ENCODE measurements at places on chromosomes 6 and 20.
A peak's percentile ranks its signal among the peaks of the same experiment; 100 is the strongest.

GRCh38 chr6:45473121-45473993 is 95.6 kb upstream of the SUPT3H start:
- no peak for DNase-seq

GRCh38 chr20:44056010-44056698 is 130.8 kb downstream of the JPH2 start:
- DNase-seq = peak; percentile 77

DNA sequence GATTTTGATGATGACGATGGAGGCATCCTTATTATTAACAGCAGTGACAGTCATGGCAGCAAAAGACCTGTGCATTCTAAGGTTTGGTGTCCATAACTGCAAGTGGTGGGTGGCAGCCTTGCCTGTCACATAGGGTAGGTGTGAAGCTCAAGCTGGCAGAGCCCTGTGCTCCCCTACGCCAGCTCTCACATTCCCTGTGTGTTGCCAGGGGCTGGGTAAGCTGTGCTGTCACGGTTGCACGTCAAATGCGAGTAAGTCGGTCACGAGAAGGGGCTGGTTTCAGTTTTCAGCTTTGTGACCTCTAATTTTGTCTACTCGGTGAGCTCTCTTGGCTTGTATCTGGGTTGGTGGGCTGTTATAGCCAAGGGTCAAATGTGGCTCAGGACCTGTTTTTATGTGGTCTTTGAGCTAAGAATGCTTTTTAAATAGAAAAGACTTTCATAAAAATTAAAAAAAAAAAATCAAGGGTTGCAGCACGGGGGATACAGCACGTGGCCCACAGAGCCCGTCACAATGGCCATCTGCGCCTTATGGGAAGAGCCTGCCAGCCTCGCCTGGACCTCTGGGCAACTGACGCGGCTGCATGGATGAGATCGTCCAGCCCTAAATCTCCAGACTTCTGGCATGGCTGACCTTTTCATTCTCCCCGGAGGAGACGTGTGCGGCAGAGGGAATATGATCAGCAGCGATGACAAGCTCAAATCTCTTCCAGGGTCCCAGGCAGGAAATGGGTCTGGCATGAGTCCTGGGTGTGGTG is 148.5 kb downstream of the PHACTR3 start:
- no peak for DNase-seq

DNA sequence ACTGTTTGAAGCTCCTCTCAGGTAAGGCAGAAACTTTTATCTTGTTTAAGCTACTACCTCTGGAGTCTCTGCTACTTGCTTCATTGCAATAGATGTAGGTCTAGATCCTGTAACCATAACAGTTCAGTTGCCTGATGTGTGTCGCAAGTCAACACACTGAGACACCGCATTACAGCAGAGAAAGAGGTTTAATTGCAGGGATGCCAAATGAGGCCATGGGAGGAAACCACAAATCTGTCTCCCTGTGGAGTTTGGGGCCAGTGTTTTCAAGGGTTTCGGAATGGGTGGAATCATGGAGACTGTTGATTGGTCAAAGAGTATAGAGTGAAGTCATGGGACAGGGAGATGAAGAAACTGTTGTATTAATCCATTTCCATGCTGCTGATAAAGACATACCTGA is 57.1 kb upstream of the RBM24 start:
- no peak for DNase-seq

- no peak for DNase-seq
These were observed 216.2 kb upstream of the PRDM1 start for GRCh38 chr6:105869835-105870440.

DNA sequence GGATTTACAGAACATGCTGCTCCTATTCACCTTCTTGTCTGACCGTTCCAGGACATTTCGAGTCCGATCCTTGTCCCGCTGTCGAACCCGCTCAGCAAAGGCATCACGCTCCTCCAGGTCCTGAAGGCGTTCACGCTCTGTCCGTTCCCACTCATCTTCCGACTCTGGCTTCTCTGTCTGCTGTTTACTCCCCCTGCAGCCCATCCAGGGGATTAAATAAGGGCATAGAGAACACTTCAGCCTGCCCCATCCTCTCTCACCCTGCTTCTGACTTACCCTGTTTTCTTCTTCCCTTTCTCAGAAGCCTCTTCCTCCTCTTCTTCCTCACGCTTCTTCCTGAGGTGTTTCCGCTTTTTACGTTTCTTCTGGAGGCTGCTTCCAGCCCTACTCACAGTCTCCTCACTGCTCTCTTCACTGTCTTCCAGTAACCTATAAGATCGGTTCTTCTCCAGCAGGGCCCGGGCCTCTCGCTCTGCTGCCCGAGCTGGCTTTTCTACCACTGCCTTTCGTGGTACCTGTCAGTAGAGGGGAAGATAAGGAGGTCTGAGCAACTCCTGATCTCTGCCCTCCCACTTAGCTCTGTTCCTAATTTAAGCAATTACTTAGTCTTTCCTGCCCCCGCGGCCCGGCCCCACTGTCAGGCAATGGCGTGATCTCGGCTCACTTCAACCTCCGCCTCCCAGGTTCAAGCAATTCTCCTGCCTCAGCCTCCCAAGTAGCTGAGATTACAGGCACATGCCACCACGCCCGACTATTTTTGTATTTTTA is 1.9 kb downstream of the DHX16 start:
- peak; percentile 33 for DNase-seq

GRCh38 chr6:170264086-170264485 is 26.8 kb downstream of the DLL1 start:
- DNase-seq = no peak

All from ELF-1 (cell line).